ENCODE measurements at places on chromosomes 16 and 17.
A peak's percentile ranks its signal among the peaks of the same experiment; 100 is the strongest.

GRCh38 chr16:86251682-86252081 is 258.6 kb upstream of the FOXF1 start:
- DNase-seq = no peak

DNA sequence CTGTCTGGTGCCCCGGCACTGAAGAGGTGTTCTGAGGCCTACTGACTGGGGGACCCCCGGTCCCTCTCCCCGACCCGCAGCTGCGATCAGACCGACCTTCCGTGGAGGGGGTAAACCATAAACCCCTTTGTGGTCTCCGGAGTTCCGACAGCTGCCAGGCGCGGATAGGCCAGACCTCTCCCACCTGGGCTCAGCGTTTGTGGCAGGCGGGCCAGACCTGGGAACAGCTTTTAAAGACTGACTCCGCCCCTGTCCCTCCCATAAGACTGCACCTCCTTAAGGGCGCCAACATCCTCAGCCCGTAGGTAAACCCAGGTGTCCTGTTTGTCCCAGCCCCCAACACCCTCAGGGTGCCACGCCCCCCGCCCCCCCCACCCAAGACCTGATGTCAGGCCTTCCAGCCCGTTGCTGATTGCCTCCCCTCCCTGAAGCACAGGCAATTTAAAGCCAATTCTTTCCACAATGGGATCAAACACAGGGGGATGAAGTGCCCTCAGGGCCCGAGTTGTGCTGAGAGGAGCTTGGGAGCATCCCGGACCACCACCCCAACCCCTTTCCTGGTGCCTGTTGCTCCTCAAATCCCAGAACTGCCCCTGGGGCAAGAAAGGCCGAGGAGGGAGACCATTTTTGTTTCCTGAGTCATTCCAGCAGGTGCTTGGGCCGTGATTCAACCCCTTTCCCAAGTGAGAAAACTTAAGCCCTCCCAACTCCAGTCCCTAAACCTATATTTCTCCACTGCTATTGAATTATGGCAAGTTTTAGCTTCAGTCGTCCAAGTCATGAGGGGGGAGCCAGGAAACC is at the start of gene SOX15:
Gene SOX15, minus strand, starts transcription at position 204 of the 801 bp plus-strand sequence. CDS start 418 bp downstream, outside the sequence.
- no peak for DNase-seq

DNA sequence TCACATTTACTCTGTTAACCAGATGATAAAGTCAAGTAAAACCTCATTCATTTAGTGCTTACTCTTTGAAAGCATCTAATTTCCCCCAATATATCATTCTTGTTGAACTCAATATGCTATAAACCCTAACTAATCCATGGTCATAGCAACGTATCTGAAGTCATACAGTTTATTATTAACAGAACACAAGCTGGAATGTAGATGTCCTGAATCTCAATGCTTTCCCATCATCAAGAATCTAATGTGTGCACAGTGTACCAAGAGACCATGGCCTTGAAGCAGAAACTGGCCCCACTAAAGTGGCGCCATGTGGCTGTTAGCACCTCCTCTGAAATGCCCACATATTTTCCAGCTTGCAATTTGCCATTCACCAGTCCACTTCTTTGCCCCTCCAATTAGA is 245.8 kb downstream of the SOX9 start:
- no peak for DNase-seq

DNA sequence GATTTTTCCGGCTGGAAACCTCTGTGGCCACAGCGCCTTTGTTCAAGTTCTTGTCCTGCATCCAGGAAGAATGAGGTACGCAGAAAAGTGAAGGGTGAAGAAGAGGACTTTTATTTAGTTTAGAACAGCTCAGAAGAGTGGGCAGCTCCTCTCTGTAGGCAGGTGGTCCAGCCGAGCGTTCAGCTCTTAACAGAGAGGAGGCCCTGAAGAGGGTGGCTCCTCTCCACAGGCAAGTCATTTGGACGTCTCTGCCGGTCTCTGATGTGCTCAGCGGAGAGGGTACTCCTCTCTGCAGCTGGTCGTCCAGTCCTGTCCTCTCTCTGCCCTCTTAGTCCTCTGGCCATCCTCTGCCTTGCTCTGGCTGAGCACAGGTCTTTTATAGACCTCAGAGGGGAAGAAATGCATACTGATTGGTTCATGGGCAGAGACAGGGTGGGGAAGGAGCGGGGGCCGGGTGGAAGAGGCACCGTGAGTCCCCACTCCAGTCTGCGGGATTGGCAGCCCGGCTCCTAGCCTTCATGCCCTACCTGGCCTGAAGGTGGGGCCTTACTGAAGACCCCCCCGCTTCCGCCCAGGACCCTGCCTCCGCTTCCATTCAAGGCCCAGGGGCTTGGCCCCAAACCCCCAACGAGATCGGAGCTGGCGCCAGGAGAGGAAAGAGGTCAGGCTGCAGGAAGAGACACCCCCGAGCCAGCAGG is 70.0 kb upstream of the NKD1 start:
- peak; percentile 44 for DNase-seq

GRCh38 chr16:66926961-66927436 is 1.7 kb upstream of the RRAD start:
- DNase-seq = no peak

- DNase-seq = no peak
These were observed 5.6 kb upstream of the TUBG2 start for GRCh38 chr17:42653179-42654124.
